ENCODE measurements at places on chromosomes 1 and 21.

DNA sequence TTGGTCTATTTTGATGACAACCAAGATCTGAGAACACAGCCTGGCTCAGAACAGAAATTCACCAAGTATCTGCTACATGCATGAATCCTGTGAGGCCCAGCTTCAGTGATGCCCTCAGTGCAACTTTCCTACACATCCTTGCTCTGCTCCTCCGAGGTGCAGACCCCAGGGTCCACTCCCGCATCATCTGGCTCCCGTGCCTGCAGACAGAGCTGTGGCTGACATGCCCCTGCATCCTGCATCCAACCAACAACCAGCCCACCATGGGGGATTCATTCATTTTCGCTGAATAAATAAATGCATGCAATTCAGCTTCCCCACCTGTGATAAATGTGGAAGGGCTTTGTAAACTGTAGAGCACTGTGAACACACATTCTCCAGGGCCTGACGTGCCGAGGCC lies 112.3 kb downstream of the GLIS1 start:
- no peak for DNase-seq

DNA sequence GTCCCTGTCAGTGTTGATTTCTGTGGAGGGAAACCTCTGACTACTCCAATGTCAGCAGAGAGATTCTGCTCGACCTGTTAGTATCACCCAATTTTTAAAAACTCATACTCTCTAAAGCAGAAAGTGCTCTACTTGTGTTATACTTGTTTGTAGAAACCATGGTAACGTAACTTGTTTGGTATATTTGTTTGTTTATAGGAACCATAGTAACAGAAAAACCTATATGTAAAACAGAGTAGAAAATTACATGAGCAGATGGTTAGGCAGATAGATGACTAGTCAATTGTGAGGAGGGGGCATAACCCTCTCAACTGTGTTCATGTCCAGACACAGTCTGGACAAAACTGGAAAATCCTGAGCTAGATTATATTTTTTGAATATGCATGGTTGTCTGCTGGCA lies 6.7 kb downstream of the TRIM45 start:
- no peak for DNase-seq

DNA sequence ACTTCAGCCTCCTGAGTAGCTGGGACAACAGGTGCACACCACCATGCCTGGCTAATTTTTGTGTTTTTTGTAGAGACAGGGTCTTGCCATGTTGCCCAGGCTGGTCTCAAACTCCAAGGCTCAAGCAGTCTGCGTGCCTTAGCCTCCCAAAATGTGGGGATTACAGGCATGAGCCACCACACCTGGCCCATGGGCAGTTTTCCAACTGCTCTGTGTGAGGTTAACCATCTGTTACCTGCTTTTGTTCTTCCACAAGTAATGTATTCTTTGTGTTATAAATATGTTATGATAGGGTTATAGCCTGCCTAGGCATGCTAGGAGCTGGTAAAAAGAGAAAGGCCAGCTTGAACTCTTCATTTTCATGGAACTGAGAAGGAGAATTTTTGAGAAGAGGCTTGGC lies 30.7 kb downstream of the TUFT1 start:
- DNase-seq, result no peak

- DNase-seq, result no peak
These were observed 7.4 kb downstream of the IFNAR1 start for GRCh38 chr21:33332143-33332542.

GRCh38 chr1:30649321-30649991 lies 73.9 kb downstream of the MATN1 start:
- no peak for DNase-seq

GRCh38 chr1:7526196-7526866 lies 244.8 kb upstream of the VAMP3 start:
- DNase-seq, result no peak
